T-helper 2 cell (primary cell): ENCODE measurements at places on chromosomes 12 and 14.

GRCh38 chr14:104926619-104927431 lies 2.1 kb downstream of the PLD4 start:
- DNase-seq, result no peak

GRCh38 chr12:115474539-115475353 lies 790.8 kb upstream of the TBX3 start:
- no peak for DNase-seq

DNA sequence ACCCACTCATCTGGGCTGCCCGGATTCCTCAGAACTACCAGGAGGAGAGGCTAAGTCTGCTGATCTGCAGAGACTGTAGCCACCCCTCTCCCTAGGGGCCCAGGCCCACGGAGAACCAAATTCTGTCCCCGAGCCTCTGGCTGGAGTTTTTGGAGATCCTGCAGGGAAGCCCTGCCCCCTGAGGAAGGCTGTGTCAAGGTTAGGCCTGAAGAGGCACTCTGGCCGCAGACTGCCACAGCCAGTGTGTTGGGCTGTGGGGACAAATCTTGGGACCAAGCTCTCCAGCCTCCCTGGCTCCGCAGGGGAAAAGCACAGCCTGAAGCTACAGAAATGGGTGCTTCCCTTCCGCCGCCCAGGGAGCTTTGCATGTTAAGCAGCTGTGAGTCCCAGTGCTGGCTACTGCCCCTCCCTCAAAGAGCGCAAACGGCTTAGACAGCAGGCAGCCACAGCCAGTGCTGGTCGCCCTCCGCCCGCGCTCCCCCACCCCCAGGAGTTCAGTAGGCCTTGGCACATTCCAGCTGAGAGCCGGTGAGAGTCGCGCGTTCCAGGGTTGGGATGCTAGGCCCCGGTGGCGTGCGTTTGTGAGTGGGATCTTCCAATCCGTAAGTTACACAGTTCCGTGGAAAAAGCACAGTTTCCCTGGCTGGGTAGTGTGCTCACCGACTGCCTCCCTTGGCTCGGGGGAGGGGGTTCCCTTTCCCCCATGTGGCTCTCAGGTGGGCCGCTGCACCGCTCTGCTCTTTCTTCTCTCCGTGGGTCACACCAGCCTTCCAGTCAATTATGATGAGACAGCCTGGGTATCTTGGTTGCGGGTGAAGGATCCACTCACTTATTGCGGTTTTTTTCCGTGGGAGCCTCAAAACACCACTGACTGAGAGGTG lies 13.2 kb downstream of the CLEC4E start:
- DNase-seq, result no peak

- no peak for DNase-seq
Measured at GRCh38 chr12:57613427-57614109, 2.3 kb downstream of the ARHGEF25 start.

DNA sequence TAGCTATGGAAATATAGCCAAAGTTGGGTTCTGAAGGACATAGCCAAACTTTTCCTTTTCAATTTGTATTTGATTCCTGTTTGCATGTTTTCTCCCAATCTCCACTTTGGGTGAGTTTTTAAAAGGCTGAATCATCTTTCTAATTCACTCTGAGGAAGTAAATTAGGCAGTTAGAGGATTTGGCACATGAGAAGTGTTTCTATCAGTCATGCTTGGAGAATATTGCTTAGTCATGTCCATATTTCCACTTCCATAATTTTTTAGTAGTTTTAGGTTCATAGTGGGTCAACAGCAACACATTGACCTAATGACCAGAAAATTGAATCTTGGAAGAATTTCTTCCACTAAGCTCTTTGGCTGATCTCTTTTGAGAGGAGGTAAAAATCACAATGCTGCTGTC lies 21.8 kb downstream of the IRAK3 start:
- no peak for DNase-seq
